Stimulated activated CD4-positive, alpha-beta T cell treated with anti-CD3 and anti-CD28 coated beads, Interleukin-4, amount 100 ng/mL, for 24 hours (primary cell): ENCODE measurements at places on chromosomes 1 and 21.

DNA sequence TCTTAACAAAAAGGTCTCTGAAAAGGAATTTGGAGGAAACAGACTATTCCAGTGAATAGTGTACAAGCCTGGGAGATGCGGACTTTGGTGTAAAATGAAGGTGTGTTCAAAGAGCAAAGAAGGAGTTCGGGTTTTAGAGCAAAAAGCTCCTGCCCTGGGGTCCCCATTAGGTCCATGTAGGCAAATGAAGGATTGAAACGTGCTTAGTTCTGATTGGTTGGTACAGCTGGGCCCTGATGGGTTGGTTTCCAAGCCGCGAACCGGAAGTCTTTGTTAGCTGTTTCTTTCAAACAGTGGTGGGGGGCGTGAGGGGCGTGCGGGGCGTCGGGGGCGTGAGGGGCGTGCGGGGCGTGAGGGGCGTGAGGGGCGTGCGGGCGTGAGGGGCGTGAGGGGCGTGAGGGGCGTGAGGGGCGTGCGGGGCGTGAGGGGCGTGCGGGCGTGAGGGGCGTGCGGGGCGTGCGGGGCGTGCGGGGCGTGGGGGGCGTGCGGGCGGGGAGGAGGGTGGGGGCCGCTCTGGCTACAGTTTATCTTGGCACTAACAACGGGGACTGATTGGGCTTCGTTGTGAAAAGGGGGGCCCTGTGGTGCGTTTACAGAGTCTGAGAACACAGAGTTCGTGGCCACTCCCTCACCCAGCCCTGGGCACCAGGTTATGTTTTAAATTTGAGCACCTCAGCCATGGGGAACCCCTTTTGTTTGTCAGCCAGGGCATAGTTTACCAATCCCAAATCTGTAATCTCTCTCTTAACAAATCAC lies 29.4 kb downstream of the LRRC3 start:
- DNase-seq, result no peak

DNA sequence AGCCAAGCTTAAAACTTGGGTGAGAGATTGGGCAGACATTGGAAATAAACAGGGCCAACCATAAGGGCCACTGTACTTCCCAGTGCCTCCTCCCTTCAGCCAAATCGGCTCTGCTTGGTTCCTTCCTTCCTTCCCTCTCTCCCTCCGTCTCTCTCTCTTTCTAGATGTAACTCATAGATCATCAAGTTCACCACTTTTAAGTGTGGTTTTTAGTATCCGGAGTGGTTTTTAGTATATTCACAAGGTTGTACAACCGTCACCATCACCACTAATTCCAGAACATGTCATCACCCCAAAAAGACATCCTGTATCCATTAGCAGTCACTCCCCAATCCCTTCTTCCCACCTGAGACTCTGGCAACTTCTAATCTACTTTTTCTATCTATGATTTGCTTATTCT lies 51.0 kb downstream of the MYSM1 start:
- DNase-seq, result no peak

GRCh38 chr1:163387146-163387545 lies 65.4 kb downstream of the NUF2 start:
- no peak for DNase-seq

GRCh38 chr1:156281693-156282478 lies 739 bp downstream of the SMG5 start:
- DNase-seq, result peak; percentile 39

- no peak for DNase-seq
Observed at GRCh38 chr1:215023155-215023832, 59.2 kb upstream of the KCNK2 start.

DNA sequence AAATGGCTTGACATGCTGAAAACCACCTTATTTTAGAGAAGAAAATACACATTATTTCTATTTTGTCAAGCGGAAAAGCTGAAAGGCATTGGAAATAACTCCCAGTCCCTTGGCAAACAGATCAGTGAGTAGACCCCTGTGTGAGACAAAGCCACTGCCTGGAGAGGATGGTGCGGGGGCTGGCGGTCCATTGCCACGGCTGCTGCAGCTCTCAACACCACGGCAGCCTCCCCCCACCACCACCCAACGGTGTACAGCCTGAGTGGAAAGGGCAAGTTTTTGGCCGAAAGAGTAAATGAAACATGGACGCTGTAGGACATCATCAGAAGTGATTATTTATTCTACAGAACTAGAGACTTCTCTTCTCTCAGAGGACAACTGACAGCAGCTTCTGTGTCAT lies 84.6 kb downstream of the PEX14 start:
- DNase-seq, result no peak

DNA sequence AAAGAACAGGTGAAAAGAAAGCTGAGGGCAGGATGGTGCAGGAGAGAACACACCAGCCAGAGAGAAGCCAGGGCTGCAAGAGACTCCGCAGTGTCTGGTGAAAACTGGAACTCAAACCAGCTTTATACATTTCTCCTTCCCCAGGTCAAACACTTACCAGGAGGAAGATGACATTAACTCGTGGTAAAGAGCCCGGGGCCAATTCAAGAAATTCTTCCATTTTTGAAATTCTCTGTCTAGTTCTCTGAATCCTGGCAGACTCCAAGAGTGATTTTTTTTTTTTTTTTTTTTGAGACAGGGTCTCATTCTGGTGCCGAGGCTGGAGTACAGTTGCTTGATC lies 25.8 kb upstream of the SIPA1L2 start:
- DNase-seq, result no peak

DNA sequence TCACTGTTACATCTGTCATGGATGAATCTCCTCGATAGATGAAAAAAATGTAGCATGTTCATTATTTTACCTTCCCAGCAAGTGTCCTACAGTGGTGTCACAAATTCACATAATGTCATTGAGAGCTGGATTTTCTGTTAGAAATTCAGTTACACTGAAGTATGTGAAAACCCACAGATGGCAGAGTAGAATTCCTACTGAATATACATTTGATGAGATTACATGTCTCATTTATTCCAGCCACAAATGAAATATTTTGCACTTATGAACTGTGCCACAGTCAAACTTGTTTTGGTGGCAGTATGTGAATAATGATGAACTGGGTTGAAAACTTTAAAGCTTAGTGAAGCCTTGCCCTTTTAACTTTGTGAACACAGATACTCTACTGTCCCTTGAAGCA lies 301.9 kb upstream of the DPYD start:
- DNase-seq, result no peak

- DNase-seq, result peak; percentile 93
Observed at GRCh38 chr1:27284425-27285273, 37.3 kb upstream of the TMEM222 start.

- DNase-seq, result no peak
Observed at GRCh38 chr1:154222518-154222917, 1.8 kb downstream of the UBAP2L start.

- no peak for DNase-seq
Observed at GRCh38 chr1:185348985-185349384, 31.9 kb upstream of the IVNS1ABP start.

GRCh38 chr21:36636016-36636415 lies 62.9 kb upstream of the SIM2 start:
- DNase-seq, result no peak

DNA sequence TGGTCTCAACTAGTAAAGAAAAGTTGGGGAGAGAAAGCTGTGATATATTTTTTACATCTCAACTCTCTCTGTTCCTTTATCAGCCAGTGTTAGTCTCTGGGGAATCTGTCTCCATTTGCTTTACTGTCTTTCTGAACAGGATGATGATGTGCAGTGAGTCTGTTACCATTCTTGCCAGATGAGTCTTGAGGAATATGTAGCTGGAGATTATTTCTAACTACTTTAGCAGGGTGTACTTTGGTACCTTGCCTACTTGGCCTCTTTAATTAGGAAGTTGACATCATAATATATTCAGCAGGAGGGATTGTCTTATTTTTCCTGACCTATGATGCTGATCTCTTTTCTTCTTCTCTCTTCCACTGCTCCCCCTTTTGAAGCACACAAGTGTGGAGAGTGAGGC lies 15.7 kb upstream of the HAX1 start:
- no peak for DNase-seq

GRCh38 chr1:109020693-109021257 lies 21.1 kb downstream of the WDR47 start:
- DNase-seq, result no peak

- no peak for DNase-seq
Observed at GRCh38 chr1:10643607-10644306, 152.7 kb downstream of the CASZ1 start.

DNA sequence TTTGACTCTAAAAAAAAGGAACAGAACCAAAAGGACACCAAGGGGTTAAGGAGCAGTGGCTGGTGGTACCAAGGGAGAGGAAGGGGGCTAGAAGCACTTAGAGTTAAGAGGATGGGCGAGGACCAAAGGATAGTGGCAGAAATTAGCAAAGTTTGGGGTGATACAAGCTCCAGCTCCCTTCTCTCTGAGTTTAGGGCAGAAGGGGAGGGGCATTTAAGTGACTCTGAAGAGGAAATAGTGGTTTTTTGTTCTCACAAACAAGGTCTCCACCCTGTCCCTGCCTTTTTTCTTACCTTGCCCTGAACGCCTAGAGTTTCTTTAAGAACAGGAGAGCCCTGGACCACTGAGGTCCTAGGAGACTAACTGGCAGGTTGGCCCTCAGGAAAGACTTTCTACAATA lies 3.3 kb downstream of the CDC42SE1 start:
- no peak for DNase-seq

DNA sequence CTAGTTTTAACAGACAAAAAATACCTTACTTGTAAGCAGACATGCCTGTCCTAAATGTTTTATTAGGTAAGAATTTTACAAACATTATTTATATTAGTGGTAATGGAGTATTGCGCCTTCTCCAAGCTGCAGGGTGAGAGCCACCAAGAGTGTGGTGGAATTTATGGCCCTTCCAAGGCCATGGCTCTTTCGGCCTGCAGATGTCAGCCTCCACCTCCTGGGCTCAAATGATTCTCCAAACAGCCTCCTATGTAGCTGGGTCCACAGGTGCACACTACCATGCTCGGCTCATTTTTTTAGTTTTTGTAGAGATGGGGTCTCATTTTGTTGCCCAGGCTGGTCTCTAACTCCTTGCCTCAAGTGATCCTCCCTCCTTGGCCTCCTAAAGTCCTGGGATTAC lies 56.3 kb downstream of the ITGB3BP start:
- DNase-seq, result no peak

- DNase-seq, result no peak
Observed at GRCh38 chr21:44947930-44948331, 8.1 kb downstream of the SLX9 start.

GRCh38 chr1:57599236-57599994 lies 175.6 kb upstream of the DAB1 start:
- no peak for DNase-seq

GRCh38 chr1:201556841-201557571 lies 18.1 kb downstream of the NAV1 start:
- DNase-seq, result no peak

DNA sequence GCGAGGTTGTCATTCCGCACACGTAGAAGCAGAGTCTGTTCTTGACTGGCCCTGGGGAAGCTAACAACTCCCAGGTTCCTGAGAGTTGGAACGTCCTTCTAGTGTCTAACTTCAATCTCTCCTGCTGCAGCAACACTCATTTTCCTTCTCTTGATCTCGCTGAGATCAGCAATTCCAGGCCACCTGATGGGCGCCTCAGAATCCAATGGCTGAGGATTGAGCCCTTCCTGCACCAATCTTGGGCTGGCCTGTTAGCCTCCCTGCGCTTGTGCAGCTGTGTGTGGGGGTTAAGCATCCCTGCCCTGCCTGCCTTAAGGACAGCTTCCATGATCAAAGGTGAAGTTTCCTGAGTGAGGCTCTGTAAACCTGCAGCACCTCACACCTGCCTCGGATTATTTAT lies 87.9 kb downstream of the SYT2 start:
- DNase-seq, result no peak

- no peak for DNase-seq
Observed at GRCh38 chr1:116104667-116105066, 6.5 kb upstream of the MAB21L3 start.

DNA sequence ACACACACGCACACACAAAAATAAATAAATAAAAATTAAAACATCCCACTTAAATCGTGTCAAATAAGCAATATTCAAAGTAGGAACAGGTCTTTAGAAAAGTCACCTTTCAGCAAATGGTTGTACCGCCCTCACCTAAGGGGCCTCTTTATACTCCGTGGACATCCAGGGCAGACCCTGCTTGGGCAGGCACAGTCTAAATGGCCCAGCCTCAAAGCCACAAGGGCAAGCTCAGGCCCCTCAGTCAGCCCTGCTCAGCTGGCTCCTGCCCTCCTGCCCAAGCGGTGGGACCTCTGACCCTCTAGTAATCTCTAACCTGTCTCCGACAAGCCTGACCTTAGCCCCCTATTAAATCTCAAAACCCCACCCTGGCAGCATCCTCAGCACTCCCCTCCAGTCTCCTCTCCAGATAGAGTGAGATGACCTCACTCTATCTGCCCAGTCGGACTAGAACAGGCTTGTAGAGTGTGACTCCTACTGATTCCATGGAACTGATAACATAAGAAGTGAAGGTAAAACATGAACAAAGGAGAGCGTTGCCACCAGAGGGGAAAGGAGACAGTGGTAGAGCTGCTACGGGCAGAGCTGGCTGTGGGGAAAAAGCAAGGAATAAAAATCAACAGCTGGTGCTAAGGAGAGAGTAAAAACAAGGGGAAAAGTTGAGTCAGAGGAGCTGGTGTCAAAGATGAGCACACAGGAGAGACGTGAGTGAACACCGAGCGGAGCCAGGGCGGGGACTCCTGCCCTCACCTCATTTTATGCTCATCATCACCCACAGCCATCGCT lies 36.0 kb downstream of the SIPA1L2 start:
- no peak for DNase-seq

DNA sequence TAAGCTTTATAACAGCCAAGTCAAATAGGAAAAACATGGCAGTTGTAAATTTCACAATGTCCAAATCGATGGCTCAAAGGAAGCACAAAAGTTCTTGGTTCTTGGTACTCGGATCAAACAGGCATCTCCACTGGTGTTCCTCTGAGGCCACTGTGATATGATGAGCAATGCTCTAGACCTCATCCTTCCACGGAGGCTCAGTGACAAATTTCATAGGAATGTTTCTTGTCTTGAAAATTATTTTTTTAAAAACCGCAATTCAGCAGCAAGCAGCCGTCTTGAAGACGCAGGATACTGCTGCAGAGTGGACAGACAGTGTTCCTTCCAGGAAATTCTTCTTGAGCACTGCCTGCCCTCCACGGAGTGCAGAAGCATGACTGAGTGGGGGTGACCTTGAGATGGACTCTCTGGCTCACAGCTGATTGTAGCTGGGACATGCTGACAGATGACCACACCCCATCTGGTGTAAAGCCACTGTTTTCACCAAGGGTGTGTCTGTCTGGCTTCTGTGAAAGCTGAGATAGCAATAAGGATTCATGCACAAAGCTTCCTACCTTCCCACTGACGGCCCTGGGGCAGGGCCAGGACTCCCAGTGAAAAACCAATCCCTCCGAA lies 61.9 kb downstream of the TIAM1 start:
- DNase-seq, result no peak

GRCh38 chr1:247228133-247228532 lies 27.7 kb upstream of the VN1R5 start:
- DNase-seq, result no peak

GRCh38 chr1:7595336-7595735 lies 175.8 kb upstream of the VAMP3 start:
- no peak for DNase-seq
